GDM1 (cell line): ENCODE measurements at places on chromosomes 3 and 15.

GRCh38 chr3:150033721-150034120, 63.0 kb upstream of the PFN2 start:
- DNase-seq: no peak

GRCh38 chr15:85793641-85794597, 806 bp downstream of the KLHL25 start:
- no peak for DNase-seq

- DNase-seq: no peak
Measured at GRCh38 chr3:13853978-13854296, 25.9 kb downstream of the WNT7A start.

GRCh38 chr3:164194842-164195241, 883.5 kb downstream of the SI start:
- no peak for DNase-seq

DNA sequence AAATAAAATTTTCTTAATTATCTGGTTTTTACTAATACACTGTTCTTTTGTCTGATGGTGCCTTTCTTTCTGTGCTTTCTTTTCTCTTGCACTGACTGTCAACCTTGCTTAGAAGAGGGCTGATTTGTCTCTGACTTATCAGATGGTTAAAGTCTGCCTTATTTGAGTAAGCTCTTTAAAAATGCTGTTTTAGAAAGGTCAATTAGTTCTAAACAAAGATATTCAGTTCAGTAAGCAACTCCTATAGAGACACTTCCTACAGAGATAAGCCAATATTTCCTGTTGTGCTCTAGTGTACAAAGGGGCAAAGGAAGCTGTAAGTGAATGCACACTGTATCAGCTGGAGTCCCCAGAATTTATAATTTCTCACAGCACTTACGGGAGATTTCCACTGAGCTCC, 153.4 kb upstream of the TSPAN3 start:
- DNase-seq: no peak

GRCh38 chr3:185199206-185199605, 46.3 kb upstream of the C3orf70 start:
- no peak for DNase-seq

- no peak for DNase-seq
Measured at GRCh38 chr3:9405756-9406155, 8.3 kb downstream of the SETD5 start.

DNA sequence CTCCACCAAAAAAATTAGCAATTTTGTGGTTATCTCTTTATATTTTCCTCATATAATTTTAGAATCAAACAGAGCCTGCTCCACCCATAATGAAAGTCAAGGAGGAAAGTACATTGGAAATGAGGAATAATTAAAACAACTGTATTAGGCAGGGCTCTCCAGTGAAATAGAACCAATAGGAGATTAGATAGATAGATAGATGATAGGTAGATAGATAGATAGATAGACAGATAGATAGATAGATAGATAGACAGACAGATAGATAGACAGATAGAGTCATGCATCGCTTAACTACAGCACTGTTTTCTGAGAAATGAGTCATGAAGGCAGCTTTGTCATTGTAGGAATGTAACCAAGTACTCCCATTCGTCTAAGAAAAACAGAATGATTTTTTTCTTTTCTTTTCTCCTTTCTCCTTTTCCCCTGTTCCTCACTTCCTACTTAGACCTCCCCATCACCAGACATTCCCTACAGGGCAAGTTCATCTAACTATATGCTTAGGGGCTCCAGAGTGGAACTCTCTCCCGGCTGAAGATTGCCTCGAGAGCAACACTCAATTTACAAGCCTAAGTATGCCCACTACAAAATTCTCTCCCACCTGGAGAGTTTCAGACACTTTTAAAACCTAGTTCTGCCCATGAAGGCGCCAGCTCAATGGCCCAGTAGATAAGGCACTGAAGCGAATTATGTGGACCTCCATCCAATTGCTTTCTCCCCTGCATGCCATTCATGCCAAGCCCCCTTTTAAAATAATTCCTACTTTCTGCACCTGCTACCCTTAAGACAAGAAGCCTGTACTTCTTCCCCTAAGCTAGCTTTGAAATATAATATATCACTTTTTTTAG, 53.3 kb upstream of the LIPC start:
- no peak for DNase-seq

DNA sequence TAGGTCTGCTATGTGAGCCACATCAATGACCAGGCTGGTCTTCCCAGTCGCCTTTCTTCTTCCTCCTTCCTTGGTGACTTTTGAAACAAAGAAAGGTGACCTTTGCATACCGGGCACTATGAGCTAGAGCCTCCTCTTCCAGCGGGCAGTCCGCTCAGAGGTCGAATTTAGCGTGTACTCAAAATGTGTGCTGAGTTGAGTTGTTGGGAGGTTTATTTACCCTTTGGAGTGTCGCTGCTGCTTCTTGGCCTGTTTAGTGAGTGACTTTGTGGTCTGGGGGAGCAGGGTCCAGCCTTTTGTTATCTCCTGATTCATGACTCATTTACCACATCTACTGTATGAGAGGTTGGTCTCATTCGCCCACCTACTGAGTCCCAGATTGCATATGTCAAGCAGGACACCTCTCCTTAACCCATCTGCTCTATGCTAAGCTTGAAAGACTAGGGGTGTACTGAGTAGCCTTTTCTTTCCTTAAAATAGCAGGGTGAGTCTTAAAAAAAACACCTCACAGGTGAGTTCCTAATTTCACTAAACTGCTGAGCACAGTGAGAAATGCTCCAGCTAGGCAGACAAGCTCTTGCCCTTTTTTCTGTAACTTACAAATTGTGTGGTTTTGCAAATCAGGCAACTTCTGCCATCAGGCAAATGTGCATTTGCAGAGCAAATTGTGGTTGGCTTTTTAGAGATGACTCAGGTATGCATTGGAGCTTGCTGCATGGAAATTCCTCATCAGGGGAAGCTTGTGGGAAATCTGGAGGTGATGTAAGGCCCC, 3.2 kb upstream of the SIAH2 start:
- DNase-seq: no peak

GRCh38 chr15:90114451-90114901, 12.2 kb upstream of the IDH2 start:
- no peak for DNase-seq

GRCh38 chr15:94270570-94270969, 39.2 kb downstream of the MCTP2 start:
- no peak for DNase-seq

DNA sequence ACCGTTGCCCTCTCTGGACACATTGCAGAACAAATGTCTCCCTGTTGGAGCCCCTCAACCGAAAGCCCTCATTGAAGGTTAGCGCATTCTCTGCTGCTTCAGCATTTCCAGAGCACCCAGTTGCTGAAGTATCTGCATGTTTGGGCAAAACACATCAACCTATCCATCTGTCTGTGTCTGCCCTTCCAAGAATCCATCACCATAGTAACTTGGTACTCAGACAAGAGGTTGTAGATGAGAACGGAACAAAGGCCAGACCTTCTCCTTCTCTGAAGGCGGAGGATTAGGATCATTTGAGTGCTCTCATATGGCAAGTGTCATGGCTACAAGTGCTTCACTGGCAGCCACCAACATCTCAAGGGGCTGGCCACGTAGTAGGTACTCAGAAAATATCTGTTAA, 23.1 kb upstream of the RHO start:
- DNase-seq: no peak

DNA sequence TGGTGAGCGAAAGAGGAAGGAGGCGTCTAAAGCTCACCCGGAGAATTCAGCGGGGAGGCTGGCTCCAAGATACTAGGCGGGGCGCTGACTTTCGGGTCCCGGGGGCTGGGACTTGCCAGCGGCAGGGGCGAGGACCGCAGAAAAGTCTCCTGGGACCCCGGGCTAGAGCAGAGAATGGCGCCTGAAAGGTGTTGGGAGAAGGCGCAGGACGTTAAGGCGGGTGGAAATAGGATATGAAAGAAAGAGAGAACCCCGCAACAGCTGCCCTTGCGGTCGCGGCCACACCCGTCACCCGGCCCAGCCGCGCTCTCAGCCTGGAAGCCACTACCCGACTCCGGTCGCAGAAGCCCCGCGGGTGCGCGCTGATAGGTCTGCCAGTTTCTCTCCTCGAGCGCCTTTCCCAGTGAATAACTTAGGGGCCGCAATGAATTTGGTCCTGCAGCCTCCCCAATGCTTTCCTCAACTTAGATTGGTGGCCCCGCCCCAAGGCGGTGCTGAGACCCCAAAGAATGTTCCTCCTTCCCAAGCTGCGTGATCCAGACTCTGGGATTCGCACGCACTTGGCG, 604 bp downstream of the LTK start:
- no peak for DNase-seq

DNA sequence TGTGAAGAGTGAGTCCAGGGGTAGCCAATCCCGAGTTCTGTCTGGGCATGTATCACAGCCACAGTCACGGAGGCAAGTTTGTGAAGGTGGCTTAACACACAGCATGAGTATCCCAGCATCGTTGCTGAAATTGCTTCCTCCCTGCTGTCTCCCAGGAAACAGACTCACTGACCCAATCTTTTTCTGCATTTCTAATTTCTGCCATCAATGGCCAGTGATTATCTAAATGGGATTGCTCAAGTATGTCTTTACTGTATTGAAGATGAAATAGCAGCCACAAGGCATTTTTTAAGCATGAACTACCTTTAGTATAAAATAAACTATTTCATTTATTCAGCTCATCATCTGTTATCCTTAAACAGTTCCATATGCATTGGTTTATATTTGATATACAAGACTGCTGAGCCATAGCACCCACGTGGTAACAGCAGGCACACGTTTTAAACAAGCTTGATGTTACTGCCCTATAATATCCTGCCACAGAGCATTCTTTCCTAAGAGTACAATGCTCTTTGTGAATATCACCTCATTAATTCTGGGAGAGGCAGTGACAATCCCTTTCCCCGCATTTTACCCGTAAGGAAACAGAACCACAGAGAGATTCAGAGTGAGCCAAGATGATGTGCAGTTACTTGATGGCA, 276.6 kb upstream of the THBS1 start:
- no peak for DNase-seq

- DNase-seq: peak; percentile 22
Measured at GRCh38 chr3:149273096-149273751, 51.6 kb upstream of the CP start.

DNA sequence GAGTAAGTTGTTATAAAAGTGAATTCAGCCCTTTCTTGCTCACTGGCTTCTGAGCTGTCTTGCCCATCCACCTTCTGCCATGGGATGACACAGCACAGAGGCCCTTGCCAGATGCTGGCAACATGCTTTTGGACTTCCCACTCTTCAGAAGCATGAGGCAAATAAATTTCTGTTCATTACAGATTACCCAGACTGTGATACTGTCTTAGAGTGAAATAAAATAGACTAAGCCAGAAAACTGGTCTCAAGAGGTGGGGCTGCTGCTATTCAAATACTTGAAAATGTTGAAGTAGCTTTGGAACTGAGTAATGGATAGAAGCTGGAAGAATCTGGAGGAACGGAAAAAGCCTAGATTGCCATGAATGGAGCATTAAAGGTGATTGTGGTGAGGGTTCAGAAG, 170.4 kb downstream of the ZMAT3 start:
- no peak for DNase-seq

GRCh38 chr3:14852717-14853116, 34.0 kb downstream of the FGD5 start:
- DNase-seq: no peak

DNA sequence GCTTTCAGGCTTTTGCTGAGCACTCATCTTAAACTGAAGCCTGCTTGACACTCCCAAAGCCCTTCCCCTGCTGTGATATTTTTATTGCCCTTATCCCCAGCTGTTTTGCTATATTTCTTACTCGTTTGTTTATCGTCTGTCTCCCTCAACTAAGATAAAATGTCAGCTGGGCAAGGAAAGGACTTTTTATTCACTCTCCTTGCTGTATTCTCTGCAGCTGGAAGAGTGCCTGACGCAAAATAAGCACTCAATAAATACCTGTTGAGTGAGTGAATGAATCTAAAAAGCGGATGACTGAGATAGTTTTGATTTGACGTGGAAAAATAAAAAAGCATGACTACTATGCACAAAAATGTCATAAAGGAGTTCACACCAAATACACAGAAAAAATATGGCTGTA, 84.8 kb upstream of the POMGNT2 start:
- no peak for DNase-seq

DNA sequence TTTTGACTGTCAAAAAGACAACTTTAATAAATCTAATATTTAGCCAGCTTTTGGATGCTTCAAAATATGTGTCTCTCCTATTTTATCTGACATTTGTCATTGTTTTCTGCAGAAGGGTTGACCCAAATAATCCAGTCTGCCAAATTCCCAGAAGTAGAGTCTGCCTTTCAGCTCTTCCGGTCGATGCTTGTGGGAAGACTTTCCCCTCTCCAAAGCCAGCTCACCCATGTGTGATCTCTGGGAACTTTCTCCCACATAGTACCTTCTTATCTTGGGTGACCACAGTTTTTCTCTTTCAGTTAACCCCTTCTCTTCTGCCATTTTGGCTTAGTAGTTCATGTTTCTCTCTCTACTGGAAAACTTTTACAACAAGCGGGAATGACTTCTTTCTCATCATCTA, 94.1 kb downstream of the ASB7 start:
- no peak for DNase-seq

GRCh38 chr15:39472621-39473297, 108.1 kb upstream of the THBS1 start:
- no peak for DNase-seq

- peak; percentile 24 for DNase-seq
Measured at GRCh38 chr15:94306700-94307650, 75.6 kb downstream of the MCTP2 start.

- no peak for DNase-seq
Measured at GRCh38 chr3:144351773-144352365, 380.2 kb downstream of the DIPK2A start.

DNA sequence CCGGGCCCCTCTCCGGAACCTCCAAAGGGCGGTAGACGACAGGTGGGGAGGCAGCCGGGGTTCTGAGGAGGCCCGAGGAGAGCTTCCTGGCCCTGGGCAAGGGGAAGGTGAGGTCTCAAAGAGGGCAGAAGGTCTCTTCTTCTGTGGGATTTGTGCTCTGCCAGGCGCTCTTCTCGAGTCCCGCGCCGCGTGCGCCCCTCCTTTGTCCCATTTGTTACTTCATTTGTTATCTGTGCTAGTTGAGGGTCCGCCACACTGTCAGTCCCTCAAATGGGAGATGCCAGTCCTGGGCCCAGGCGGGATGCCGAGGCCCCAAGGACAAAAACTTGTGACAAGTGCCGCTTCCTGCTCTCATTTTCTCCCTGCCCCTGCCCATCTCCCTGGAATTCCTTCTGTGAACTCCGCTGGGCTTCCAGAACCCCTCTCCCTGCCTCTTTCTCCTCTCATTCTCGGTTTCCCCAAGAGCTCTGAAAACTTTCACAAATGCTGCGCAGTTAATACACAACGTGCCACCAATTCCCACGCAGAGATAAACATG, 1.5 kb downstream of the ST8SIA2 start:
- no peak for DNase-seq

DNA sequence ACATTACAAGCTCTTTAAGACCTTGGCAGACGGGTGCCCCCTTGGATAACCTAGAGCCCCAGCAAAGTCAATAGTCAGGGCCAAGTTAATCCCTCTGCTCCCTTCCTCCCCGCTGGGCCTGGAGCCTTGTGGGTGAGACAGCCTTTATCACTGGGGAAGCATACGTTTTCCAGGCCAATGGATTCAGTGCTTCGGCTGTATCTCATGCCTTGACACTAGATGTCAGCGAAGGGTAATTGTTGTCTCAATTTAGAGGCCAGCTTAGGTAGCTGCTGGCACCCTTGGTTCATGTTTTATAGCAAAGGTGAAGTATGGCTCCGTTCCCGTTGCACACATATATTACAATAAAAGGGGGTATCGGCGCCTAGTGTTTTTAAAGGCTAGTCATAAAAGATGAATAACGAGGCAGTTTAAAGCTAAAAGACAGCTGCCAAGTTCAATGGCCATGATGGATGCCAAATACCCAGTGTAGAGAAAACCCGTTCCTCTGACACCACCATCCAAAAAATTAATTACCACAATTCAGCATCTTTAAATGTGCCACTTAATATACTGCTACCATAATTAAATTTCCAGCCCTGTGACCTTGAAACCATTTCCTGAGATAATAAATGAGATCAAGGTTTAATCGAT, 52.3 kb upstream of the BNIP2 start:
- DNase-seq: peak; percentile 3
